Activated CD8-positive, alpha-beta memory T cell treated with anti-CD3 and anti-CD28 coated beads for 4 hours (primary cell): ENCODE measurements at places on chromosomes 12 and 14.

DNA sequence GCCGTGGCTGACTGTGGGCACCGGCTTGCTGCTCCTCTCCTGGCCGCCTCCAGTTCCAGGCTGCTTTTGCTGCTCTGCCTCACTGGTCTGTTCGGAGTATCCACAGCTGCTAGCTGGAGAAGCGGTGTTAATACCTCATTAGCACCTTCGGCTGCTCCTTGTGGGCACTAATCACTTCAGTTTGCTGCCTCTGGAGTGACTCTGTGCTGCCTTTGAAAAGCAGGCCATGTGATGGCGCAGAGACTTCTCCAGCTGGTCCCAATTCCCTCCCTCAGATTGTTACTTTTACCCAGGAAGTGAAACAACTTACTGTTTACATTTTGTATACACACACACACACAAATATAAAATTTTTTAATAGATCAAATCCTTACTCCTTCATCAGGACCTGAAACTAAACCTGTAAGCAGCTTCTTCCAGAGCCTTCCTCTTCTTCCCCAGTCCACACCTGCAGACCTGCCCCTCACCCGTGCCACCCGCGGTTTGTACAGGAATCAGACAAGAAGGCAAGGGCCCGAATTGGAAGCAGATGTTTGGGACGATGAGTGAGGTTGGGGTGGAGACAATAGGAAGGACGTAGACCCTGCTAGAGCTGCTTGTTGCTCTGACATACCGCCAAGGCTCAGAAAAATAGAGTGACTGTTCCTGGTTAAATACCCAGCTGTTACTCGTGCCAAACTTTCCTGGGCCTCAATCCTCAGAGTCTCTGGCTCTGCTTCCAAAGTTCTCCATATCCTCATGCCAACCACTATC is 41.5 kb upstream of the LTBP2 start:
- no peak for DNase-seq

GRCh38 chr14:25833341-25834126 is 764.3 kb downstream of the NOVA1 start:
- DNase-seq = no peak

DNA sequence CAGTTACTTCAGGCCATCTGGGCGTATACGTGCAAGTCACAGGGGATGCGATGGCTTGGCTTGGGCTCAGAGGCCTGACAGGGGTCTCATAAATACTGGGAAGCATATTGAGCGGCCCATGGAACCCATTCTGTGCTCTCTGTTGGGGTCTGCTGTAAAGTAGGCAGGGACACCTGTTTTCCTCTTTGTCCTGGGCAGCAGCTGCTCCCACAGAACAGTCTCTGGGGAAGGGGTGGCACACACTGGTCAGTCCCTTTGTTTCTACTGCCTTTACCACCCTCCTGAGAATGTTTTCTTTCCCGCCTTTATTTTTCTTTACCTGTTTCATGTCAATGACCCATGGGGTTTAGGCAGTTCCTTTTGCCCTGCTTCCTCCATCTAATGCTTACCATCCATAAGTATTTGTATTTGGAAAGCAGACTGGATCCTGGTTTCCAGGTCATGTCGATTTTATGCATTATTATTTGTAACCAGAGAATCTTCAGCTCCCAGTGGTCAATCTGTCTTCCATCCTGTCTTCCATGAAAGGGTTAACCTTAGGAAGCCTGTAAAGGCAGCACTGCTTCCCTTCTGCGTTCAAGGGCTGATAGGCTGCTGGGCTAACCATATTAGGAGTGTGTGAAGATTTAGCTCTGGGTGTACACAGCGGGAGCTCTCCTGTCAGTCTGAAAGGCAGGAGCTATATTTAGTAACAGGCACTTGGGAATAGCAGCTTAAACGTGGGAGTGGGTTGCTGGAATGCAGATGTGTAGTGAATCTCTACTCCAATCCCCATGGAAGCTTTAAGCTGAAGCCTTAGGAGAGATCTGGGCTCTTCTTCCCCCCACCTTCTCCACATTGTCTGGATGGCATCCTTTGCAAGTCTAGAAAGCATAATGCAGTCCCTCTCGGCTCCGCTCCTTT is 124.0 kb downstream of the DYRK2 start:
- DNase-seq = no peak

- DNase-seq = no peak
Measured at GRCh38 chr12:18415227-18415626, 153.9 kb downstream of the PIK3C2G start.

- DNase-seq = no peak
Measured at GRCh38 chr14:74518221-74518620, 24.7 kb downstream of the ISCA2 start.

GRCh38 chr12:120836114-120836684 is 68.0 kb downstream of the SPPL3 start:
- DNase-seq = no peak

GRCh38 chr14:50615056-50615455 is 53.0 kb downstream of the SAV1 start:
- no peak for DNase-seq

DNA sequence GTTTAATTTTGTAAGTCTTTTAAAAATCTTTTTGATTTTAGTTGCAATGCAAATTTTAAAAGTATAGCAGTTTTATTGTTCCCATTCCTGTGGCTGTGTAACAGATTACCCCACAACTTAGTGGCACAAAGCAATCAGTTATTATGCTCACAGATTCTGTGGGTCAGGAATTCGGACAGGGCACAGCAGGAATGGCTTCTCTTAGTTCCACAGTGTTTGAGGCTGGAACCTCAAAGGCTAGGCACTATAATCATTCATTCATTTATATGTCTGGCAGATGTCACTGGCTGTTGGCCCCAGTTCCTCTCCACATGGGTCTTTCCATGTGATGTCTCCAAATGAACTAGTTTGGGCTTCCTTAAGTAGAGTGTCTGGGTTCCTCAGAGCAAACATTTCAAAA is 193.3 kb downstream of the RAD51B start:
- DNase-seq = no peak

DNA sequence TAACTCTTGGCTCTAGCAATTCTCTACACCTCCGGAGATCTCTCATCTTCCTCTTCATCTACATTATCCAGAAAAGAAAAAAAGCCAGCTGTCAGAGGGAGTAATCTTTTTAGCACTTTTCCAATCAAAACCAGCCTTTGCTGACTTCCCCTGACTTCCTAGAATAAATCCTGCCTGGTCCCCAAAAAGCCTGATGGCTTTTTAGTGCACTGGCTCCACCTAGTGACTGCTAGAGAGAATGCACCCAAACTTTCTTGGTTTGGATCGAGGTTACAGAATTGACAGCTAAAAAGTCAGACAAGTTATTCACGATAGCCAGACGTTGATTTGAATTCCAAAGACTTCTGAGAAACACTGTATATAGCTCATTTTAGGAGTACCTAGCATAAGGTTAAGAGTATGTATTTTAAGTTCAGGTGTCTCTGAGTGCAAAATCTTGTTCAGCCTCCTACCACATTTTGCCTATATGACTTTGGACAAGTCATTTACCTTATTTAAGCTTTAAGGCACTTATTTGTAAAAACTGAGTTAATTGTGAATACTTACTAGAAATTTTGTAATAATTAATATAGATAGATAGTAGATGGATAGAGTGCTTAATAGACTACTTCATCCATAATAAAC is 185.7 kb upstream of the GRIN2B start:
- peak; percentile 5 for DNase-seq

DNA sequence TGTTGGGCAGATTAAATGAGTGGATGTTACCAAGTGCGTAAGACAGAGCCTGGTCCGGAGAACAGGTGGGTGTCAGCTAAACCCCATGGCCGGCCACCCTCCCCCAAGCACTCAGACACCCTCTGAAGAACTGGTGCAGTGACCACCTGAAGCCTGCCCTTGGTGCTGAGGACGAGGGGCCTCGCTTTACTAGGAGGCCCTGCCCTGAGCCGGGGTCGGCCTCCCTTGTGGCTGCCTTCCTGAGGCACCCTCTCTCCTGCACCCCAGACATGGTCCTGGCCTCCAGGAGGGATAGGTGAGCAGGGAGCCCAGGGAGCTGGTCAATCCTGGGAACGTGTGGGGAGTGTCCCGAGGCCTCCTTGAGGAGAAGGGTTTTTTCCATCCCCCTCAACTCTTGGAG is 4.9 kb upstream of the KIF26A start:
- no peak for DNase-seq

DNA sequence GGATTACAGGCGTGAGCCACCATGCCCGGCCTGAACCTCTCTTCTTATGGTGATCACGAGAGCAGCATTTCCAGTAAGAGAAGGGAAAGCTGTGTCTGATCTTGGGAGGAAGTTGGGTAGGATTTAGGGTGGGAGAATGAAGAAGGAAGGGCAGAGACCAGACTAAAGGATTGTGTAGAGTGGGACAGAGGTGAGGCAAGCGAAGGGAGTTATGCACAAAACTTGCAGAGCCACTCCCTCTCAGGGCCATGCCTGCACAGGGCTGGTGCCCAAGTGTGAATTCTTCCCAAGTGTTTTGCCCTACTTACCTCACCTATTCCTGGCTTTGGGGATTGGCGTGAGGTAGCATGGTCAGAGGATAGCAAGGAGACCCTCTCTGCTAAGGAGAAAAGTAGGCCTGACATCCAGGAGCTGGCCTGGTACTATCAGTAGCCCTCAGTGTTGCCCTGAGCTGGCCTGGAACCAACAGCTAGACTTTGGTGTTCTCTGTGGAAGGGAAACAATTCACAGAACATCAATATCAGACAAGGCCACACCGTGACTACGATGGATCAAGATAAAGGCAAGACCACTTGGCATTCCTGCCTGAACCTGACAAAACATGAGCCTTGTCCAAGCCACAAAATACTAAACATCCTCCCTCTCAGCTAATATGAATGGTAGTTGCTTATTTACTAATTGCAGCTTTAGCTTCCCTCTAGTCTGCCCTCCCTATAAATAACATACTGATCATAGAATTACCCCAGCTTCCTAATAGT is 201.0 kb upstream of the AMIGO2 start:
- no peak for DNase-seq

GRCh38 chr12:9041321-9041720 is 52.0 kb downstream of the KLRG1 start:
- no peak for DNase-seq

DNA sequence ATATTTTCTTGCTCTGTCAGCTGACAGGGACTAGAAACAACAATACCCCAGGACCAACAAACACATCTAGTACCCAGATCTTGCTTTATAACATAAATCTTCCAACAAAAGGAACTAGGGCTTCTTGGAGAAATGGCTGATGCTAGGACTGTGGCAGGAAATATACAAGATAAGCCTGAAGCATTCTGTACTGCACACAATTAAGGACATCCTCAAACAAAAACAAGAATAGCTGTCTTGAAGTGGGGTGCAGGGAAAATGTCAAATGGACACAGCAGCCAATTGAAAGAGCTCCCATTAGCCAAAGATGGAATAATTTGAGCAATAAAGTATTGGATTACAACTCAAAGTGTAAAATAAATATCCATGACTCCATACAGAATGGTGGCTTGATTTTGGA is 50.0 kb downstream of the LGMN start:
- DNase-seq = no peak

DNA sequence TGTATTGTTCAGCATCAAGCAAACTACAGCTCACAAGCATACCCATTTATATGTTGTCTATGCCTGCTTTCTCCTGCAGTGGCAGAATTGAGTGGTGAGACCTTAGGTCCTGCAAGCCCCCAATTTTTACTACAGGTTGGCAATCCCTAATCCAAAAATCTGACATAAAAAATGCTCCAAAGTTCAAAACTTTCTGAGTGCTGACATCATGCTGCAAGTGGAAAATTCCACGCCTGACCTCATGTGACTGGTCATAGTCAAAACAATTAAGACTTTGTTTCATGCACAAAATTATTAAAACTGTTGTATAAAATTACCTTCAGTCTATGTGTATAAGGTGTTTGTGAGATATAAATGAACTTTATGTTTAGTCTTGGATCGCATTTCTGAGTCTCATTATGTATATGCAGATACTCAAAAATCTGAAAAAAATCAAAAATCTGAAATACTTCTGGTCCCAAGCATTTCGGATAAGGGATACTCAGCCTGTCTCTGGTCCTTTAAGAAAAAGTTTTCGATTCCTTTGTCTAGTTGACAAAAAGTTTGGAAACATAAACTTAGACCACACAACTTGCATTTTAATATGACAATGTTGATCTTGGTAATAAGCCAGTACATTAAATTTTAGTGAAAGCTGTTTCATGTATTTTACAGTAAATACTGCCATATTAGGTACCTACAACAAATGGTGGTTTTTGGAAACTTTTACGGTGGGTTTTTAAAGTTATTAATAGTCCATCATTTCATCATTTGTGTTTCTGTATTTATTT is 81.5 kb downstream of the AEBP2 start:
- DNase-seq = no peak

DNA sequence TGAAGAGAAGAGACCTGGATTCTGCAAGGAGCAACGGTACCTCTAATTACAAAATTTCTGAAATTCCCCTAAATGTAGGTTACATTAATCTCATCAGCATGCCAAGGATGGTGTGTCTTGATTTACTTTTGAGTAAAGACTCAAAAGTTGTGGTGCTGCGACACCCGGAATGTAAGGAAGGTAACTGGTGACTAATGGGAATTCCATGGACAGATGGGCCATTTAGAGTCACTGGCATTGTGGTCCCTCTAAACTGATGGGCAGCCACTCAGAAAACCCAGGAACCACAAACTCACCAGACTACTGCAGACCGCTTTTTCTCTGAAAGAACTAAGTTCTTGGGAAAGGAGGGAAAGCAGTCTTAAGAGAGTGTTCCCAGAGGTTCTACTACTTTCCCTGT is 32.8 kb downstream of the GRIN2B start:
- no peak for DNase-seq

- DNase-seq = no peak
Measured at GRCh38 chr14:99252940-99253868, 18.8 kb downstream of the BCL11B start.

- no peak for DNase-seq
Measured at GRCh38 chr12:66571361-66571915, 107.4 kb downstream of the GRIP1 start.

DNA sequence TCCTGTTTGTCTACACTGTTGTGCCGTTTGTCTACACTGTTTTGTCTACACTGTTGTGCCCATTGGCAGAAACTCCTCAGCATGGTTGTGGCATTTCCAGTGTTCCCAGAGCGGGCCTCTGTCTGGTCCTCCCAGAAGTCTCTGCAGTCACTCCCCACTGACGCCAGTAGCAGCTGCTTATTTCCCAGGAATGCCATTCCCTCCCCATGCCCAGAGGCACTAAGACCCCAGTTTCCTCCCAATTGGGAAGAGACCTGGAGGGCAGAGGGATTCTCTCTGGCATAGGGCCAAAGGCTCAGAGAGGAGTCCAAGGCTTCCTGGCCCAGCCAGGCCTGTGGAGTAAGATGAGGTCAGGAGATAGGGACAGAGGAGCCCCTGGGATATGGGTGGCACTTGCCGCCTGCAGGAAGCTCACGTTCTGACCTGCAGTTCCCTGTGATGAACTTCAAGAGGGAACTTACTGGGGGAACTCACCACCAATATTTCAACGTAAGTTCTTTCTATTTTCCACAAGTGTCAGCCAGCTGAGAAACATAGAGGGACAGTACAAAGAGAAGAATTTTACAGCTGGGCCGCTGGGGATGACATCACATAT is 69.1 kb downstream of the TNFAIP2 start:
- DNase-seq = no peak
